Activated CD4-positive, CD25-positive, alpha-beta regulatory T cell treated with anti-CD3 and anti-CD28 coated beads, Interleukin-2, amount 50 U/mL, for 72 hours (primary cell): ENCODE measurements at places on chromosomes 6 and 20.

DNA sequence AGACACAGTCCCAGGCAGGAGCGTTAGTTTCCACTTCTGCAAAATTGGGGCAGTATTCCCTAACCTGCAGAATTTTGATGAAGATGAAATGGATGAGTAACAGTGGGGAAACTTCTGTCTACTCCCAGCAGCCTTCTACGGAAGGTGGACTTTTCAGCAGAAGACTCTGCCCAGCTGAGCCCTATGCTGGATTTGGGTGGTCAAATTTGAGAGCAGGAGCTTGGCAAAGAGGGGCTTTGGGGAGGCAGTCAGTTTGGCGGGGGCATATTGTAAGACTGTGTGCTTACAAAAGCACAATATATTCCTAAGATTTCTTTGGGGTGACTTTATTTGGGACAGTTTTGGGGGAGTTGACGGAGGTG, 5.4 kb upstream of the SDCBP2 start:
- DNase-seq, result no peak

DNA sequence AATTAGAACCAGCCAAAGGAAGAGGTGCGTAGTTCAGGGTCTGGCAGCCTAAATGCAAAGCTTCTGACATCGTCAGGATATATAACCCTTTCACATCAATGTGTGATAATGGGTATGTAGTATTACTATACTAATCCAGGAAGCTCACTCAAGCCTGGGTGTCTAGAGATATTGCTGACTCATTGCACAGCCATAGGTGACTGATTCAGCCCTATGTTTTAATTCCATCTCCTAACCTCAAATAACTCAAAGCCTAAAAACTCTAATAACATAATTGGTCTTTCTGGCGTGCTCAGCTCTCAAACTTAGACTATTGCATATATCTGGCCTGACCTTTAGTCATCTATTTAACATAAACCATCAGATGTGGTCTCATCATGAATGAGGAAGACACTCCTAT, 658.4 kb downstream of the TBC1D32 start:
- no peak for DNase-seq

DNA sequence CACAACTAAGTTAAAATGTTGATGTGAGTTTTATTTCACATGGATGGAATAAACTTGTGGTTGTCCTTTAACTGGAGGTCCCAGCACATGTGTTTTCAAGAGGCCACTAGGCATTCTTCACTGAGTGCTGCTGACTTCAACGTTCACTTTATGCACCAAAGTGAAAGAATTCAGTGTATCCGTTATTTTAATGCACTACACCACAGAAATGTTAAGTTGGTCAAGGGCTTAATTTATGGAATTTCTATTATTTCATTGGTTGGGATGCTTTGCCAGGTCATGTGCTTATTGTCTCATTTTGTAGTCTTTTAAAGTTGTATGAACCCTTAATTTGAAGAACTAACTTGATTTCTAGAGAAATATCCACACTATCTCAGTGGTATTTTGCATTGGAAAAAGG, 106.4 kb downstream of the PPP1R14C start:
- no peak for DNase-seq

- no peak for DNase-seq
Observed at GRCh38 chr6:46053039-46053933, 37.6 kb upstream of the CLIC5 start.

- DNase-seq, result no peak
Observed at GRCh38 chr6:6251555-6252280, 68.7 kb downstream of the F13A1 start.

GRCh38 chr6:71029555-71029954, 72.7 kb upstream of the B3GAT2 start:
- DNase-seq, result no peak
